ENCODE measurements at places on chromosomes 7 and 10.

DNA sequence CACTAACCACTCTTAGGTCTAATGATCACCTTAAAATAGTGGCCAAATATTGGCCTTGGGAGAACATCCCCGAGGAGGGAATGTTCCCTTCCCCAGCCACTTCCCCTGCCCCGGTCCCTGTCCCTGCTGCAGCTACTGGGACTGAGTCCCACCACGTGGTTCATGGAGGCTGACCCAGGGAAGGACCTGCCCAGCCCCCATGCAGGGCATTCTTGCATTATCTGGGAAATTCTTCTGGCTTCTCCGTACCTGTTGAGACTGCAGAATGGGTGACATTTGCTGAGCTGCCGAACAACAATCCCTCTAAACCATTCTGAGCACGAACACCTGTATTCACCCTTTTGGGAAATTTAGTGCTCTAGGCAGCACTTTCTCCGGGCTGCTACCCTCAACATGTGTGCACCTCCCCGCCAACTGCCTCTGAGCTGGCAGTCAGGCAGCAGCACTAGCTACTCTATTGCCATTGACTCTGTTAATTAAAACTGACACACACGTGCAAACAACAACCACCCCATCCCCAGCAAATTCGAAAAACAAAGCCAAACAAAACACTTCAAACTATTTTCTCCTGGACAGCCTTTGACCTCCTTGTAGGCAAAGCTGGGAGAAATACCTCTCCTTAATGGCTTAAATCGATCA lies 567.4 kb upstream of the MKI67 start:
- no peak for DNase-seq

DNA sequence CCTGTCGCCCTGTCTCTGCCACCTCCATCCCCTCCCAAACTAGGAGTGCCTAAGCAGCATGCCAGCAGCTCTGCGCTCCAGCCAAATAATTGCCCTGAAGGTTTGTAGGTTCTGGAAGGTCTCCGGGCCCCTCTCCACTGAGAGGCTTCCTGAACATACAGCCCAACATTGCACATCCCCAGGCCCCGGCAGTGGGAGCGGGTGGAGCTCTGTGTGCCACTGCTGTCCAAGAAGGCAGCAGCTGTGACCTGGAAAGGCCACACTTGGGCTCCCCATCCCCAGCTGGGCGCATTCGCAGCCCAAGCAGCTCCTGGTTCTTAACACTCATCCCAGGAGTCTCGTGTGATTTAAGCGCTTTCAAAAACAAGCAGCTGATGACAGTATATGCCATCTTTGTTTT lies 95.7 kb downstream of the COL13A1 start:
- no peak for DNase-seq

DNA sequence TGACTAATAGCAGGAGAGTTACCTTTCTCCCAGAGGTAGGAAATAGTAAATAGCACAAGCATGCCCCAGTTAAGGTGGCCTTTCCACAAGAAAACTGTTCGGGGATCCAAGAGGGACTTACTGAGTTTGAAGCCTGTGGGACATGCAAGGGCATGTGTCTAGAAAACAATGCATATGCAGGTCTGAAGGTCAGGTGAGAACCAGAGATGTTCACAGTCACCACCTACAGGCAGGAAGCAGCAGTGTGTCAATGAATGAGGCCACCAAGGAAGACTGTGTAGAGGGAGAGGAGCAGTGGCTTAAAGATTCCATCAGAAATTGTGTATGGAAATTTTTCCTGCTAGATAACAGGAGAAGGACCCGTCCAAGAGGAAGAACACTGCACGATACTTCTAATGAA lies 66.0 kb downstream of the CALD1 start:
- DNase-seq: no peak

- DNase-seq: peak; percentile 46
Observed at GRCh38 chr7:156892081-156892800, 742 bp downstream of the LMBR1 start.

DNA sequence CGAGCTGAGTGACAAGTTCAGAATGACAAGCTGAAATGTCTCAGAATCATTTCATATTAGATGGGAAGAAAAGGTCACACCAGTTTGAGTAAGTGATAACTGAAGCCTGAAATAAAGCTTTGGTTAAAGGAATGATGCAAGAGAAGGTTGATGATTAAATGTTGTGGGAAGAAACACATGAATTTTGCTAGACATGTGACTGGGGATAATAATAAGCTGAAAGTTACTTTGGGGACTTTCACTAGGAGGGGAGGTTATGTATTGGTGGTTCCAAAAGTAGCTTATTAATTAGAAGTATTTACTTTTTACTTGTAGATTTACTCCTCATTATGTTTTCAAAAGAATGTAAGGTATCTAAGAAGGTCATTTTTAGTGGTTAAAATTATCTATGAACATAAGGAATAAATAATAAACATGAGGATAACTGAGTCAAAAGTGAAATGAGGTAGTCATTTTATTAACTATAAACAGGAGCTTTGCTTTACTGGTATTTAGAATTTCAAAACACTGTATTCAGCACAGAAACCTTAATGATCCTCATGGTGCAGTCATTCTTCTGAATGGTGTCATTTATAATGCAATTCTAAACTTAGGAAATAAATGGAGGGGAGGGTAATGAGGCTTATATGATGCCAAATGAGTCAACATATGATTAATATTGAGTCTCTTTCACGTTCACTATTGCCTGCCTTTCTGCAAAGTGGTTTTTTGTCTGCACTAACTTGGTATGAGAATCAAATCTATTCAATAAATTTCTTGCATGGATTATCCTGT lies 63.7 kb downstream of the PRKG1 start:
- no peak for DNase-seq

- no peak for DNase-seq
Observed at GRCh38 chr10:49356944-49357343, 38.9 kb downstream of the DRGX start.

- no peak for DNase-seq
Observed at GRCh38 chr7:151831606-151832005, 45.3 kb downstream of the PRKAG2 start.

DNA sequence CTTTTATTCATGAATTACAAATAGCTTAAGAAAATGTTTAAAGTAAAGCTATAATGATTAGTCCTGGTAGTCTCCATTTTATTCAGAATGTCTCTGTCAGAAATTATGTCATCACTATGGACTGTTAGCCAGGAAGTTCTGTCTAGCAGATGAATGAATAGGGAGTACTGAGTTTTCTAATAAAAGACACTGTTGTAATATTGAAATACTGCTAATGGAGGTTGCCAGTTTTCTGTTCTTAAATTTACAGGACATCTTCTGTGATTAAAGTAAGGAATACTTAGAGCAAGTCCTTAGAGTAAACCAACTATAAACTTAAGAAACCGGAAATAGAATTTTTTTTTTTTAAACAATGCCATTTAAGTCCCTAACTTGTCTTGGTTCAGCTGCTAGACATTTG lies 309.8 kb downstream of the ADK start:
- no peak for DNase-seq

- DNase-seq: no peak
Observed at GRCh38 chr10:113274176-113274829, 278.6 kb upstream of the HABP2 start.

DNA sequence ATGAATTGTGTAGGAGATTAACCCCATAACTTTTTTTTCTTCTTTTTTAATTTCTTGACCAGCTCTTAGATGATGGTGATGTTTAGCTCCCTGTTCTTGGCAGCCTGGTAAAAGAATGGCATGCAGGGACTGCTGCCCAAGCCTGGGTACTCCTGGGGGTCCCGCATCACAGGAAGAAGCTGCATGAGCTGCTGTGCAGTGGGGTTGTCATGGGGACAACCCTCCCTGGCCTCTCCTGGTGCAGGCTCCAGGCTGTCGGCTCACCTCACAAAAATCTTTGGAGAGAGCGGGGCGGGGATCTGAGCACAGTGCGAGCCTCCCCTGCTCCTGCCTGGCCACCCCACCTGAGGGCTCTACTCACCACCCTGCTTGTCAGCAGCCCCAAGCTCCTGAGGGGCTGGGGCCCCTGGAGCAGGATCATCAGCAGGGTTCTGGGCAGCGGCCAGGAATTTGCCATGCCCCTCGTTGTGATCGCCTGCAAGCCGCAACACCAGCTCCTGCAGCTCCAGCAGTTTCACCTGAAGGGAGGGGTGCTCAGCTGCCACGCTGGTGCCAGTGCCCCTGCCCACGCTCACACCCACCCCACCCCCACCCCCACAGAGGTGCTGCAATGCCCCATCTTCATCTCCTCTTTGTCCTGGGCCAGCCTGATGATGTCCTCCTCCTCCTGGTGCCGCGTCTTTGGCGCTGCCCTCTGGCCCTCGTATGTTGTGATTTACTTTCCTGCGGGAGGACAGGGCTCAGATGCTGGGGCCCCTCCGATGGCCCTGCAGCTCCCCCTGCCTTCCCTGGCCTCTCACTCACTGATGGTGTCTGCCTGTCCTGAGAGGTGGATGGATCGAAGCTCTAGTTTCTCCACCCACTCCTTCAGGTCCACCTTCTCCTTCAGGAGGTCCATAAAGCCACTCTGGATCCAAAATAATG lies 15.5 kb upstream of the MTPAP start:
- no peak for DNase-seq

DNA sequence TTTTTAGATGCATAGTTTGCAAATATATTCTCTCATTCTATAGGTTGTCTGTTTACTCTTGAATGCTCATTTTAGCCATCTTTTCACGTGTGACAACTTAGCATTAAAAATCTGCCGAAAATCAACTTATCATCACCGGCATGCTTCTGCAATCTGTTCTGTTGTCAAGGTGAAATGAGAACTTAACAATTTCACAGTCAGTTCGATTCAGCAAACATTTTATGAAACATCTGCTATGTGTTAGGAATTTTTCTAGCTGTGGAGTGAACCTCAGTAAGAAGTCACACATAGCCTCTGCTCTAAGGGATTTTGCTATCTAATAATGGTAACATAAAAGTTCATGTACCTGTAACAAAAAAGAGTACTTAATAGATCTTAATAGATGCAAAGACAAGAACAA lies 256.1 kb downstream of the ZWINT start:
- DNase-seq: no peak

DNA sequence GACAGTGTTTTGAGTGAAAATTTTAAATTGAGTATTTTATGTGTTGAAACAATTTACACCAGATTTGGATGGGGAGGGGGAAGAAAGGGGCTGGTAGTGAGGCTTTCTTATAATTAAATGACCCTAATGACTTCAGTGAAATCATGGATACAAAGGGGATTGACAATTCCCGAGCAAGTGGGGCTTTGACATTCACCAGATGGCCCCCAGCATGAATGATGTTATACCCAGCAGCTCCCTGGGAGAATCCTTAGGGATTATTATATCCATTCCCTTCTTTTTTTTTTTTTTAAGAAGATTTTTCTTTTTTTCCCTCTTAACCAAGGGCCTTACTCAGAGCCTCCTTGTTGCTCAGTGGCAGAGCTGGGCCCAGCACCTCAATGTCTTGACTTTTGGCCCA lies 17.9 kb downstream of the PLPP4 start:
- DNase-seq: no peak

DNA sequence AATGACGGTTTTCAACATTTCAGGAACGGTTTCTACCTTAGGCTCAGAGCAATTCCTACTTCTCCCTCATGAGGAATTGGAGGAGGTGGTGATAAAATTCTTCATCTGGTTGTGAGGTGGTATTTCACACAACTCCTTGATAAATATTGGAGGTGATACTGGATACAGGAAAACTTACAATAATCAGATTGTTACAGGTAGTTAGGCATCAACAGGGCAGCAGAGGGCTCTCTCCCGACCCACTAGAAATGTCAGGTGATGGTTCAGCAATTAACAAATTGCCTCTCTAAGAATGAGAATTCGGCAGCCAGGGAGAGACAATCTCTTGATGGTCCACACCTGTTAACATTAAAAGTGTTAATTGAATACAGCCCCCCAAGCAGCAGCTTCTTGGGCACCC lies 22.6 kb downstream of the ZNF786 start:
- DNase-seq: no peak

DNA sequence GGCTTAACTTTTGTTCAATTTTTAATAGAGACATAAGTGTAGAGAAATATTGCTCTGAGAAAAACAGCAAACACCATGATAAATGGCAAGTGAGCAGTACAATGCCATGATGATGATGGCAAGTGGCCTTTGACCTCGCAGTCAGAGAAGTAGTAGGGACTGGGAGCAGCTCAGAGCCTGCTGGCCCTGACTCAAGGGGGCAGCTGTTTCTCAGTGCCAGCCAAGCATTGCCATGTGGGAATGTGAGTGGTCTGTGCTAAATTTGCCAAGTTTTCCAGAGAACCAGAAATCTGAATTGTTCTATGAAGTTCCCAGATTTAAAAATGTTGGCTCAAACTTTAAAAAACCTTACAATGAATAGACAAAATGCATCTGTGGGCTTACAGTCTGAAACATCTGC lies 187.9 kb downstream of the BICC1 start:
- DNase-seq: no peak

- no peak for DNase-seq
Observed at GRCh38 chr10:80945264-80945880, 407.7 kb downstream of the SH2D4B start.

DNA sequence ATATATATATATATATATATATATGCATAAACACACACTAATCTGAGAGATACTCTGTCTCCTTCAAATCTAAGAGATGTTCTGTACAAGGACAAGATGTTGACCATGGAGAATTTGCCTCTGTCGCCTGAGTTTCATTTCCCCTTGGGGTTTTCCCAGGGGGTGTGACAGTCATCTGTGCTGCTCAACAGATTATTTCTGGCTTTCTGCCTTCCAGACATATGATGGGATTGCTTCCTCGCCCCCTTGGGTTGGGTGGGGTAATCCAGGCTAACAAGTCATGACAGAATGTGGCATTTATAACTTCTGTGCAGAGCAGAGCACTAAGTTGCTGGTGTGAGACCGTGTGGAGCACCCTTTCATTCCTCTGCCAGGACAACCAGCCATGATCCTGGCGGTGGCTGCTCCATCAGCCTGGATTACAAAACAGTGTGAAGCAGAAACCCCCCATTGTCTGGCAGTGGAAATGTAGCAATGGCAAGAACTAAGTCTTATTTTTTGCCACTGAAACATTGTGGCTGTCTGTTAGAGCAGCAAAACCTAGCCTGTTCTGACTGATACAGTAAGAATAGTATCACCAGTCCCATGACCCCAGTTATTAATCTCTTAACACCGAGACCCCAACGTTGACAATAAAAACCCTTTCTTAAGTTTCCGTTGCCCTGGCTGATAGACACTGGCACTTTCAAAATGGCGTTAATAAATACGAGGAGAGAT lies 13.7 kb upstream of the USP6NL start:
- DNase-seq: no peak

DNA sequence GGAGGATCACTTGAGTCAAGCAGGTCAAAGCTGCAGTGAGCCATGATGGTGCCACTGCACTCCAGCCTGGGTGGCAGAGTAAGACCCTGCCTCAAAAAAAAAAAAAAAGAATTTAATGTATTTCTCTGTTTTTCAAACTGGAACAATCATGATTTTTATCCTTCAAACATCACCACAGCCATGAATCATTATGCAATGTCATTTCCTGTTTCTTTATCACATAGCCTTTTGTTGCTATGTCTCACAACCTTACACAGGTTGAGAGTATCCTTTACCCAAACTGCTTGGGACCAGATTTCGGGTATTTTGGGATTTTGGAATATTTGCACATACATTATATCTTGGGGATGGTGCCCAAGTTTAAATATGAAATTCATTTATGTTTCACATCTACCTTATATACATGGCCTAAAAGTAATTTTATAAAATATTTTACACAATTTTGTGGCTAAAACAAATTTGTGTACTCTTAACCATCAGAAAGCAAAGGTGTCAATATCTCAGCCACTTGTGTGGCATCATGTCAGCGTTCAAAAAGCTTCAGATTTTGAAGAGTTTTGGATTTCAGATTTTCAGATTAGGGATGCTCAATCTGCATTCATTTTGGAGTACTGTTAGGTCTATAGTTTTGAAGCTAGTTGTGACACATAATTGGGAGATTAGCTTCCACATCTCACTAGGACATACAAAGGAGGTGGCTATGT lies 8.2 kb downstream of the NT5C3A start:
- no peak for DNase-seq

- DNase-seq: no peak
Observed at GRCh38 chr10:117346574-117346973, 28.7 kb downstream of the PDZD8 start.
